ENCODE measurements at places on chromosomes 6 and 20.
A peak's percentile ranks its signal among the peaks of the same experiment; 100 is the strongest.

DNA sequence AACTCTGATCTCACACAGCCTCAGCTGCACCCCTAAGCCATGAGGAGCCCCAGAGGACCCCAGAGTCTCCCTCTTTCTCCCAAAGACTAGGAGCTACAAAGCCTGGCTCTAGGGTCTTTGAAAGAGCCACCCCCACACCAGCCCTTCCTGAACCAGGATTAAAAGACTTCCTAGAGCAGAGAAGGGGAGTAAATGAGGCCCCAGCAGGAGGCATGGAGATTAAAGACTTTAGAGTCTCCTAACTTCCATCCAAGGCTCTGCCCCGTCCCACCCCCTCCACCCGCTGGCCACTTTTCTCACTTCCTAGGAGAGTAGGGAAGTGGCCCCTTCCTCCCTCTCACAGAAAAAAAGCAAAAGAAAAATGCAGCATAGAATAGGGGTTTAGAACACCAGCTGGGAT, 1.7 kb downstream of the PREX1 start:
- DNase-seq: no peak

DNA sequence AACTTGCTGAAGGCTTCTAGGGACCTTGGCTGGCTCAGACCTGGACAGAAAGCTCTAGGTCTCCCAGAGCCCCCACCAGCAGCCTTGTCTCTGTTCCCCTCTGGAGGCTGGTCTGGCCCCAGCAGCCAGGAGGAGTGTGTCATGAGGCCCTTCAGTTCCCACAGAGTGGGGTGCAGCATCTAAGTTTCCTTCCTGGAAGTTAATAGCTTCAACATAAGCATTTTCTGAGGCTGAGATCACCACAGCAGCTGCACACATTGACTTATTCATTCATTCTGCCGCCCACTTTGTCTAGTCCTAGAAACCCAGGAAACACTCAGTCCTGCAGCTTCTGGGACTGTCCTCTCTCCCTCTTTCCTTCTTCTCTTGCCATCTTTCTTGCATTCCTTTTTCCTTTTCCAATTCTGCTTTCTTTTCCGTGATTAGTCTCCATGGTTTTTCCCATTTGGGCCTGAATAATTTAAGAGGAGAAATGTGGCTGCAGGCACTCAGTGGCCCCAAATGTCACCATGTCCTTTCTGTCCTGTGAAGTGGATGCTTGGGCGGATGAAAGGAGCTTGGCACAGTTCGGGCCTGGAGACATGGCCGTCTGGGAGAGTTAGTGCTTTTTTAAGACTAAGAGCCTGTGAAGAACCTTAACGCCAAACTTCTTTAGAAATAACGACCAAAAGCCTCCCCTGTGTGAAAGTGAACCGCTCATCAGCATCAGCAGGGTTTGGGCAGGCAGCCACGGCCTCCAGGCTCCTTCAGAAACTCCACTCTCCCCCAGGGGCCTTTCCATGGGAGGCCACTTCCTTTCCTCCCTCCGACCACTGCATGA, 31.0 kb upstream of the PCMTD2 start:
- DNase-seq: peak; percentile 79

- DNase-seq: no peak
Measured at GRCh38 chr6:165034271-165034741, 275.1 kb downstream of the C6orf118 start.

DNA sequence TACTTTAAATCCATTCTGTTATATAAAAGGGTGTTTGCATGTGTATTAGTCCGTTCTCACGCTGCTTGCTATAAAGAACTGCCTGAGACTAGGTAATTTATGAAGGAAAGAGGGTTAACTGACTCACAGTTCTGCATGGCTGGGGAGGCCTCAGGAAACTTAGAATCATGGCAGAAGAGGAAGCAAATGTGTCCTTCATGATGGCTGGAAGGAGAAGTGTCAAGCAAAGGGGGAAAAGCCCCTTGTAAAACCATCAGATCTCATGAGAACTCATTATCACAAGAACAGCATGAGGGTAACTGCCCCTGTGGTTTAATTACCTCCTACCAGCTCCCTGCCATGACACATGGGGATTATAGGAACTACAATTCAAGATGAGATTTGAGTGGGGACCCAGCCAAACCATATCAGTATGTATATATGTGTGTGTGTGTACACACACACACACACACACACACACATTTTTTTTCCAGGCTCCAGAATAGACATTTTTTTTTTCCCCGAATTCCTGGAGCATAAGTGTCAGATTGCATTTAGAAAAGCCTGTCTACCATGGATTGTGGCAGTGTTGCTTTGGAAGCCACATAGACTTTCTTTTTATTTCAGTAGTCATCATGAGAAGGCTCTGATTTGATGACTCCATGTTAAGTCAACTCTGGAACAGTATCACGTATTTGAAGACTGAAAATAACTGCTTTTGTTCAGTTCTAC, 31.5 kb downstream of the KDM1B start:
- no peak for DNase-seq

DNA sequence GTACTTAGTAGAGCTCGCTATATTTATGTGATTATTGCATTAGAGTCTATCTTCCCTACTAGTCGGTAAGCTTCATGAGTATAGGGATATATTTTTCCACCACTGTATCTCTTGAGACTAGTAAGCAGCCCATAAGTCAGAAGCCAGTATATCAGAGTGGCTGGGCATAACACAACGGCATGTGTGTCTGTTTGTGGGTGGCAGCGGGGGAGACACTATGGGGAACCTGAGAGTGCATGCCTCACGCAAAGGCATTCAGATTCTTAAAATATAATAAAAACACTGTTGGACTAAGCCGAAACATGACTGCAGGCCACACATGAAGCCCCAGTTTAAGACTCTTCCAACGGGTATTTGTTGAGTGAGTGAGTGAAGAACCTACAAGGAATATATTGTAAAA, 8.0 kb downstream of the KCNS1 start:
- no peak for DNase-seq
